Thyroid gland (tissue), 4 donors: ENCODE measurements at places on chromosomes 6 and 20.
A peak's percentile ranks its signal among the peaks of the same experiment; 100 is the strongest.

DNA sequence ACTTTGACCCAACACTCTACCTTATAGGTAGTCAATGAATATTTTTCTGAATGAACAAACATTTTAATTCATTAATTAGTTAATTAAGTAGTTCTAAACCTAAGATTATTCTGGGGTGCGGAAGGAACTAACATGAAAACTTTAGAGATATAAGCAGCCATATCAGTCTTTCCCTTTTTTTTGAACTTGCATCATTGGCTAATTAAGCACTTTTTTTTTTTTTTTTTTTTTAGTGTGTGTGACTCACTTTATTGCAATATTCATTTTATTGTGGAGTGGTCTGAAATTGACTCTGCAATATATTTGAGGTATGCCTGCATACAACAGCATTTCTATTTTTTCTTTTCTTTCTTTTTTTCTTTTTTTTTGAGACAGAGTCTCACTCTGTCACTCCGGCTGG is 21.8 kb upstream of the AMD1 start:
- no peak for DNase-seq
- H3K4me3 ChIP-seq, result no peak overlapping the region
- no peaks in the 10 kb centered on the region for H3K36me3 ChIP-seq
- no peaks in the 10 kb centered on the region for H3K27me3 ChIP-seq

- no peak for DNase-seq
- H3K4me1 ChIP-seq, result no peaks in the 10 kb centered on the region
- no peak overlapping the region for H3K27ac ChIP-seq
- H3K36me3 ChIP-seq, result no peaks in the 10 kb centered on the region
- no peaks in the 10 kb centered on the region for H3K27me3 ChIP-seq
These were observed 55.8 kb downstream of the LAMA4 start for GRCh38 chr6:112198582-112198981.

DNA sequence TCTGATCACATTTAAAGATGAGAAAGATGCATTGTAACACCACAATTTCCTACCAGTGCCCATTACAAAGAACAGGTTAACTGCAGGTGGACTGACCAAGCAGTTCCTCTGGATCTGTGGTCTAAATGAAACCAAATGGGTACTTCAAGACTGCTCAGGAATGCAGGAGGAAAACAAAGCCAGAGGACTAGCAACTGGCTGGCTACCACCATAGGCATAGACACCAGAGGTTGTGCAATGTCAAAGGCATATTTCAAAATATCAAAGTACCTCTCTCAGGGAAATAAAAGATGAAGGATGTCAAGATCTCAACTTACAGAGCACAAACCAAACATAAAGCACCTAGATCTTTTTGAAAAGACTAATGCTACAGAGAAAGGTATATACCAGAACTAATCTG is 65.5 kb downstream of the GMDS start:
- H3K4me1 ChIP-seq, result no peaks in the 10 kb centered on the region
- no peak for DNase-seq
- no peaks in the 10 kb centered on the region for H3K27me3 ChIP-seq
- no peaks in the 10 kb centered on the region for H3K36me3 ChIP-seq
- no peak overlapping the region for H3K4me3 ChIP-seq

GRCh38 chr6:44237021-44237812 is 9.7 kb upstream of the HSP90AB1 start:
- H3K27ac ChIP-seq, result peak overlapping the region; percentile 97
- H3K4me1 ChIP-seq, result peaks cover 31% of the 10 kb centered on the region
- no peaks in the 10 kb centered on the region for H3K27me3 ChIP-seq
